ENCODE measurements at places on chromosomes 7 and 10.

DNA sequence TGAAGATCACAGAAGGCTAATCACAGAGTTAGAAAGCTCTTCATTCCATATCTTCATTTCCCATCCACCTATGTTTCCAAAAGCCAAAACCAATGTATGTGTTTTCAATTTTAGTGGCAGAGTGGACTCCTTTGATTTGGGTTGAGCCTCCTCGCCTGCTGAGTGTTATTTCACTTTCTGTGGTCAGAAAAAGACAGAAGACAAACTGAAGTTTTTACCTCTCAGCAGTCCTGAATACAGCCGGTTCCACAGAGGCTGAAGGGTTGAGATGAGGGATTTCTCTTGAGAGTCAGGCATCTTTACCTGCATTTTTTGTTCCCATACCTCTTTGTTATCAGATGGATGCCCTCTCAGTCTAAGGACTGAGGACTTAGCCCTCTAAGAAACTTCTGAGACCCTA, 659.6 kb downstream of the CCSER2 start:
- no peak for DNase-seq

- DNase-seq: no peak
Observed at GRCh38 chr10:102139281-102140110, 6.7 kb downstream of the PPRC1 start.

- DNase-seq: no peak
Observed at GRCh38 chr7:12709726-12710502, 22.5 kb downstream of the ARL4A start.

DNA sequence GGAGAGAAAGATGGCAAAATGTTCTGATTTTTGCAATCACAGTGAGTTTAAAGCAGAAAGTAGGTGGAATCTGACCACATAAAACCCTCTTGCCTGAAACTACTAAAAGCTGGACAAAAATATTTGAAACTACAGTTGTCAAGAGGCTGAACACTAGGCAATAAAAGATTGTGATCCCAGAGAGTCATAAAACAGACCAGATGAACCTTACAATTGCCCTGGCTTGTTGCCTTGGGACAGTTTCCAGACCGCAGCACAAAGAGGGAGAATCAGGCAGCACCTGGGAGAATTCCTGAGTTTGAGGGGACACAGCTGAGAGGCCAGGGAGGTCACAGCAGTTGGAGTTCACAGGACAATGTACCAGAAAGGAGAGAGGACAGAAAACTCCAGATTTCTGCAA, 107.3 kb upstream of the NANOS1 start:
- no peak for DNase-seq

- no peak for DNase-seq
Observed at GRCh38 chr7:116665332-116665996, 6.5 kb upstream of the MET start.

DNA sequence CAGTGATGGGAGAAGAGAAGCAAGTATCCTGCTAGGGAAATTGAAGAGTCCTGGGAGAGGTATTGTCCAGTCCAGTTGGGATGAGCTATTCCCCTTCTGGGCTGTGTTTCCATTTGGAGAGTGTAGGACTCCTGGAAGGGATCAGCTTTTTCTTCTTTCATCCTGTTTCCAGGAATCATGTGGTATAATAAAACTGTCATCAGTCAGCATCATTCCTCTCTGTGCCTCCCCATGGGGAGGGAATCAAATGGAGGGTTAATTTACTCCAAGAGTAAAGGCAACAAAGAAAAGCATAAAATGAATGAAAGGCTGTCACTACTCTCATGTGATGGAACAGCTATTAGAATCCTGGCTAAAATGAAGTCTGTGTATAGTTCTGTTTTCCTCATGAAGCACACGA, 429.9 kb downstream of the SORCS3 start:
- no peak for DNase-seq

GRCh38 chr7:55573234-55573900, 1.1 kb upstream of the VOPP1 start:
- DNase-seq: no peak

DNA sequence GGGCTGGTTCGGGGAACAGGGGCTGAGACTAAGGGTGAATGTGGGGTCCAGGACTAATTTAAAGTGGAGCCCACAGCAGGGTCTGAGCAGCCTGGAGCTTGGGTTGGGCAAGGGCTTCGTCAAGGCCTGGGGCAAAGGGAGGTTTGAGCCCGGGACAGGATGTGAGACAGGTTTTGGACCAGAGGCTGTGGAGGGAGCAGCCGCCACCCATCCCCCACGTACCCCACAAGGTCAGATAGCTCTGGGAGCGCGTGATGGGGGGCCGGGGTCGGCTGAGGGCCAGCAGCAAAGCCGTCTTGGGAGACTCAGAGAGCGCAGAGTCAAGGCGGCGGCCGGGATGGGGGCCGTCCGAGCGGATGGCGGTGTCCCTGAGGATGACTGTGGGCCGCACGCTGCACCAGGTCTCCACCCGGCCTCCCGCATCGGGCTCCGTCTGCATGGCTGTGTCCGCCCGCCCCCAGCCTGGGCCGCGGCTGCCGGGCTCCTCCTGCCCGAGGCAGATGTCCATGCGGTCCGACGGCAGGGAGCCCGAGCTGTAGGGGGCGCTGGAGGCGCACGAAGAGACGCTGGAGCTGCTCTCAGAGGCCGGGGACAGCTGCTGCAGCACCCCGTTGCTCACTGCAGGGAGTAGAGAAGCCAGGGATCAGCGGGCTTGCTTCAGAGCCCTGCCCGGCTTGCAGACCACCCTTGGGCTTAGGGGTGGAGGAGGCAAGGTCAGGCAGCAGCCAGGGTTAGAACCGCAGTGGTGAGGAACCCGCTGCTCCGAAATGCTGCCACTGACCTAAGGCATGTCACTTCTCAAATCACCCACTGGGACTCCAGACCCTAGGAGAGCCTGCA, 12.1 kb downstream of the PDZD7 start:
- DNase-seq: peak; percentile 96

- no peak for DNase-seq
Observed at GRCh38 chr7:111873963-111874690, 311.8 kb upstream of the IMMP2L start.

All from hepatic stellate cell (primary cell).